ENCODE measurements at places on chromosomes 6 and 20.
A peak's percentile ranks its signal among the peaks of the same experiment; 100 is the strongest.

DNA sequence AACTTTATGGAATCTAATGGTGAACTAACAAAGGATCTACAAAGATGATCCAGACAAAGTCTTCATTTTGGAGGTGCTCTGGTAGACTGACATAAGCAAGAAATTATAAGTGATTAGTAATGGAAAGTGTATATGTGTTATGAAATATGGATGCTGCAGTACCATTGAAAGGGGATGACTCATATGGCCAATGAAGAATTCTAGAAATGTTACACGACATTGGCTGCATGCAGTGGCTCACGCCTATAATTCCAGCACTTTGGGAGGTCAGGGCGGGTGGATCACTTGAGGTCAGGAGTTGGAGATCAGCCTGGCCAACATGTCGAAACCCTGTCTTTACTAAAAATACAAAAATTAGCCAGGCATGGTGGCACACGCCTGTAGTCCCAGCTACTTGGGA lies 23.5 kb downstream of the CFAP206 start:
- H3K36me3 ChIP-seq = no peaks in the 10 kb centered on the region
- H3K27ac ChIP-seq = no peak overlapping the region
- DNase-seq = no peak

DNA sequence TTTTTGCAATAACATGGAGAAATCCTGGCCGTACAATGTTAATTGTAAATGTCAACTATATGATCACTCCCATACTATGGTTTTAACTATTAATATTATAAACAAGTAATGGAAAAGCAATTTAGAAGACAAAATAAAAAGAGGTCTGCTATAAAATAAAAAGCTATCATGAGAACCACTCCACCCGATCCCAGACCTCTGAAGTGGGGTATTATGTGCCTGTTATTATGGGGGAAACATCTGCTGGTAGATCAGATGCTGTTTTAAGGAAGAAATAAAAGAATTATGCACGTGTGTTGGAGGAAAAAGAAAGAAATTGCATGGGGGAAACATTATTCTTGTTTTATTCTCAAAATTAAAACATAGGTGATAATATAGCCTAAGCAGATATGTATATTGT lies 615.7 kb upstream of the ARID1B start:
- H3K27me3 ChIP-seq = no peaks in the 10 kb centered on the region
- no peak overlapping the region for H3K4me3 ChIP-seq
- no peaks in the 10 kb centered on the region for H3K4me1 ChIP-seq
- H3K36me3 ChIP-seq = no peaks in the 10 kb centered on the region
- no peak for DNase-seq
- no peak overlapping the region for H3K27ac ChIP-seq

DNA sequence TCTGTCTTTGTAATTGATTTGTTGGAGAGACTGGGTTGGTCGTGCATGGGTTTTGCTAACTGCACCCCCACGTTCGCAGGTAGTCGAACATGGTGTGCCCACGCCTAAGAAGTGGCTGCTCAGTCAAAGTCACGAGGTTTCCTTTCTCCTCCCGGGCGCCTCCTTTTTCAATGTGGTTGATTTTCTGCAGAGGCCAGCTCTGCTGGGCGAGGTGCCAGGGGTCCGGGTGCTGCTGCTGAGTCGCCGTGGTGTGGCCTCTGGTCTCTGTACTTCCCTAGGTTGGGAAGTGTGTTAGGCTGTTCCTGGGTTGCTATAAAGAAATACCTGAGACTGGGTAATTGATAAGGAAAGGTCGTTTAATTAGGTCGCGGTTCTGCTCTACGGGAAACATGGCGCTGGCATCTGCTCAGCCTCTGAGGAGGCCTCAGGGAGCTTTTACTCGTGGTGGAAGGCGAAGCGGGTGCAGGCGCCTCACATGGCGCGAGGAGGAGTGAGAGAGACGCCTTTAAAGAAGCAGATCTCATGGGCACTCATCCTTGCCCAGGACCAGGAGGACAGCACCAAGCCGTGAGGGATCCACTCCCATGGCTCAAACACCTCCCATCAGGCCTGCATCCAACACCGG lies 14.1 kb downstream of the OSBPL2 start:
- H3K36me3 ChIP-seq = no peaks in the 10 kb centered on the region
- H3K4me3 ChIP-seq = no peak overlapping the region
- H3K27ac ChIP-seq = no peak overlapping the region
- no peak for DNase-seq

- no peaks in the 10 kb centered on the region for H3K27me3 ChIP-seq
- DNase-seq = no peak
Measured at GRCh38 chr6:115270953-115271352, 789.7 kb downstream of the FRK start.

GRCh38 chr6:12621754-12622153 lies 94.8 kb upstream of the PHACTR1 start:
- H3K4me3 ChIP-seq = no peak overlapping the region
- H3K27ac ChIP-seq = no peak overlapping the region
- H3K4me1 ChIP-seq = no peaks in the 10 kb centered on the region
- no peaks in the 10 kb centered on the region for H3K36me3 ChIP-seq
- H3K27me3 ChIP-seq = no peaks in the 10 kb centered on the region
- no peak for DNase-seq

GRCh38 chr20:24469116-24469893 lies at the start of gene SYNDIG1:
Gene SYNDIG1 (plus strand): TSS chr20:24469629. CDS start chr20:24543098, 73,469 bp downstream.
- no peak within 1 kb of the TSS for H3K27ac ChIP-seq
- peaks cover 16% of the 10 kb centered on the region for H3K4me1 ChIP-seq
- peak within 1 kb of the TSS; percentile 90 for H3K4me3 ChIP-seq
- H3K36me3 ChIP-seq = no peaks in the 10 kb centered on the region
- peak; percentile 84 for DNase-seq
- H3K27me3 ChIP-seq = peaks cover 49% of the 10 kb centered on the region

DNA sequence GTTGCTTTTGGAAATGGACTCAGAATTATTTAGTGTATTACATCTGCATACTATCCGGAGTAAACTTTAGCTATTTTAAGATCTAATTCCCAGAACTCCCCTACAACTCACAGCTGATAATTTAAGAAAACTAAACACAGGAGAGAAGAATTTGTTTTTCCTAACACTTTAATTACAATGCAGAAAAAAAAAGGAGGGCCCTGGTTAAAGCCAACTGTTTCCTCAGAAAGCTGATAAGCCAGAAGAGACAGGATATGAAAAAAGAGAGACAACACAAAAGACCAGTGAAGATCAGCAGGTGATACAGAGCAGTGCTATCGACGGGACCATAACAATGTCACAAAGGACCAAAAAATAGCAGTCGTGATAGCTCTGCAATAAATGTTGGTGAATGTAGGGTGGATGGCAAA lies 5.8 kb downstream of the IFNGR1 start:
- no peak overlapping the region for H3K4me3 ChIP-seq
- H3K36me3 ChIP-seq = no peaks in the 10 kb centered on the region

DNA sequence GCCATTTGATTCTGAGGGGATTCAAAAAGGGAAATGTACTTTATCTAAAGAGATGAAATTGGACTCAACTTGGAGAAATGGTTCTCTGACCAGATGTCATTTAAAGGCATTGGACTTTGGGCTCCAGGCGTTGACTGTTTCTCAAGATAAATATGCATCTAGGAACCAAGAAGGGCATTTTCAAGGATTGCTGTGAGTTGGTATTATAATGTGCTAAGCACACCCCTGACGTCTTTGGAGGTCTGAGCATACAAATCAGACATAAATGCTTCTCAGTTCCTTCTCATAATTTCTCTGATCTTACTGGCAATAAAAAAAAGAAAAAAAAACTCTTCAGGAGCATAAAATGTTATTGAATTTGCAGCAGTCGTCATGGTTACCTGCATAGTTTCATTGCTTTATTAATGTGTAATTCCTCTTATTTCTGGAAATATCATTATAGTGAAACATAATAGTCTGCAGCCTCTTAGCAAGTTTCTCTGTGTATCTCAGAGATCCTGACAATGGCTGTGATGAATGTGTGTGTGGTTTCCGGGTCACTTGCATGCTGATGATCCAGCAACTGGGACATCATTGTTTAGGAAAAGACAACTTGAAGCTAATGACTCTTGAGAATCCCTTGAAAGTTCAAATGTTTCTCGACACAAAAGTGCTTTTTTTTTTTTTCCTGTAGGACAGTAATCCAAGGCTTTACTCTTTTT lies 136.0 kb downstream of the AIG1 start:
- no peaks in the 10 kb centered on the region for H3K27me3 ChIP-seq
- H3K27ac ChIP-seq = no peak overlapping the region
- no peaks in the 10 kb centered on the region for H3K4me1 ChIP-seq
- DNase-seq = peak; percentile 5
- no peak overlapping the region for H3K4me3 ChIP-seq
- H3K36me3 ChIP-seq = no peaks in the 10 kb centered on the region

Data from neural progenitor cell (in vitro differentiated cells).